ENCODE measurements at places on chromosomes 5 and 9.

- no peak for DNase-seq
Measured at GRCh38 chr5:80655231-80655774, 520 bp upstream of the DHFR start.

DNA sequence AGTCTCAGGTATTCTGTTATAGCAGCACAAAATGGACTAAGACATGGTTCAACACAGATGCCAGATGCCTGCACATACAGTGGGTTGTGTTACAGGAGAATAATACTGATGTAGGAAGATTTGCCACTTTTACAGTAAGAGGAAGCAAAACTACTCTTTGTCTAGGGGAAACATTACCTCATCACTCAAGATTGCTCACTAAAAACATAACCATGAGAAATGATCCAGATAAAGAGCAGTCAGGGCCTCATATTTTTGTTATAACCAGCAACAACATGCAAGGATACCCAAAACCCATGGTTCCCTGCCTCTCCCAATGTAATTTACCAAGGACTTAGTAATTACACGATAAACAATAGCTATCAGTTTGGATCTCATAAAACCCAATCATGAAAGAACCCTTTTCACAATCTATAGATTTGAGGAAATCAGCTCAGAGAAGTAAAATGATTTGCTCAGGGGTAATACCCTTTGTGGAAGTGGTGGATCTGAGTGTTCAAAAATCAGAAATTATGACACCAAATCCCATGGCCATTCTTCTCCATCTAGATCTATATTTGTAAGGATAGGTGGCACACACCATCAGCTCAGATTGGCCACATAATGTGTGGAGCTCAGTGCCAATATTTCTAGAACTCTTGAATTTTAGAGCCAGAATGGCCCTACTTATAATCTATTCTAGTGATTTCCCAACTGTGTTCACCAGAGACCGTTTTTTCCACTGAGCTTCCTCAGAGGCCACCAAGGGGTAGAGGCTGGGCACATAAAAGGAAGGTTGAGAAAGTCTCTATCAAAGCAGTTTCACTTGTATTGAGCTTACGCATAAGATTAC lies 27.8 kb downstream of the DPYSL3 start:
- DNase-seq: no peak

GRCh38 chr5:152170350-152170749 lies 234.7 kb downstream of the NMUR2 start:
- DNase-seq: no peak

DNA sequence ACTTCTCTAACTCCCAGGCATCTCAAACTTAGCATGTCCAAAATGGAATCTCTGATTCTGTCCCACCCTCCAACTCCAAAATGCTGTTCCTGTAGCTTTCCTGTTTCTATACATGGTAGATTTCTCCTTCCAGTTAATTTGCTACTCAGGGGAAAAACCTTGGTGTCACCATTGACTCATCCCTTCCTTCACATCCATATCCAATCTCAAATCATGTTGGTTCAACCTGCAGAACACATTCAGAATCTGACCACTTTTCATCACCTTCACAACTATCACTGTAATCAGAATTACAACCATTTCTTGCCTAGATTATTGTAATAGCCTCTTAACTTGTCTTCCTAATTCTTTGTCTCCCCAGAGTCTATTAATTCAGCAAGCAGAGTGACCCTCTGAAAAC lies 10.8 kb downstream of the RIOK2 start:
- no peak for DNase-seq

- DNase-seq: no peak
Measured at GRCh38 chr5:153276151-153276550, 214.3 kb upstream of the GRIA1 start.

DNA sequence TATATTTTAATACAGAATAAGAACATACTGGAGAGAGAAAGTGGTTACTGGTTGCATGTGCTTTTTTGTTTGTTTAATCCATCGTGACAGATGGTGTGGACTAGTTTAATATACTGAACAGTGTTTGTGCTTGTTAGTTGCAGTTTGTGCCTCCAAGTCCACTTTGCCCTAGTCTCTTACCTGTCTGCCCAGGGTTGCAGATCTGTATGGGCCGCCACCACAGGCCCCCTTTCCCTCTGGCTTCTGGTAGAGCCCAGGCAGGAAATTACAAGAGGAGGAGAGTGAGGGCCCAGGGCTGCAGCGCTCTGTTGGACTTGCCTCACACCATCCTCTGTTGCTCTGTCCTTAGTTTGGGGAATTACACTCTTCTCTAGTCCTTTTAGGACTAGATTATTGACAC lies 166.4 kb downstream of the KDM4C start:
- DNase-seq: no peak

DNA sequence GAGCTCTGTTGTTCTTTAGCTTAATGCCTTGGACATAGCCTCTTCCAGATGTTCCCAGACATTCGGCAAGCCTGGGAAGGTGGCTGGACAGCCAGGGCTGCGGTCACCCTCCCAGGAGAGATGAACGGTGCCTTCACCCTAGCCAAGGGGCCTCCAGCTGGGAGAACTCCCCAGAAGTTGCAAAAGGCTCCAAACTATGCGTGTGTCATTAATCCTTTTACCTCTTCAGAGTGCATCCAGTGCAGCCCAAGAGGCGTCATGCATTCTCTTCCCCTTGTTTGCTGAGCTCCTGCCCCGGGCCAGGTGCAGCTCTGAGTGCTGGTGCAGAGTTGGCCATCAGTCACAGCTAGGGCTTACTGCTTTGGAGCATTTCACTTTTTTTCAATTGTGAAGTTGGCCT lies 22.8 kb downstream of the HMCN2 start:
- DNase-seq: no peak

- no peak for DNase-seq
Measured at GRCh38 chr9:95940265-95940664, 64.8 kb downstream of the ERCC6L2 start.

DNA sequence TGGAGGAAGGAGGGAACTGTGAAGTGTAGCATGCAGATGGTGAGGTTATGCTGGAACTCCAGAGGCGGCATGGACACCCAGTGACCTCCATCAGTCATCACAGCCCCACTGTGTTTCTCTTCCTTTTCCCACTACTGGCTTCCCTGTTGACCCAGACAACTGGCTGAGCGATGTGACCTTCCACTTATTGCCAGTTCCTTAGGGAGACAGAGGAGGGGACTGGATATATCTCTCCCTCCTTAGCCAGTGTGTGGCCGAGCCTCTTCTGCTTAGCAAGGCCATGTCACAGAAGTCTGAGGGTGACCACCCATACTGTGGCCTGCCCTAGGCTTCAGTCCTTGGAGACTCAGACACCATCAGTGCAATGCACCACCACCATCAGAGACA lies 3.0 kb upstream of the PHYKPL start:
- no peak for DNase-seq

- DNase-seq: no peak
Measured at GRCh38 chr5:62506659-62507460, 71.8 kb upstream of the LRRC70 start.

DNA sequence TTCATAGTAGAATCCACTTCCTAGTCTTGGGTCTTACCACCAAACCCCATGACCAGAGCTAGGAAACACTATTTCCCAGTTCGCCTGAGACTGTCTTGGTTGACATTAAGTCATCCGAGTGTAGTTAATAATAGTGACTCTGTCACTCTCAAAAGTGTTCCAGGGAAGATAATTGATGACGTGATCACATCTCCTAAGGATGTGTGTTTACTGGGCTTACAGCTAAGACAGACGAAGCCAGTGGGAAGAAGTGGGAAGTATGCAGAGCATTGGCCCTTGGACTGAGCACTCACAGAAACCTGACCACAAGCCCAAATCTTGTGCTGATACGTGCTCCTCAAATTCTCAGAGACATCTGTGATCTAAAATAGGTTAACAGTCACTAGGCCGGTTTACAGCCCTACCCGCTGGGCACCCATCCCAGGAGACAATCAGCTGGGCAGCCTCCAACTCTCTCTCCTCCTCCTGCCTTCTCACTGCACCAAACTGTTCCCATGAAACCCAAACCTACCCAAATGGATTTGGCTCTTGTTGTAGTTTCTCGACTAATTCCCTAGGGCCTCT lies 316.6 kb downstream of the TLE1 start:
- DNase-seq: no peak

- no peak for DNase-seq
Measured at GRCh38 chr9:94945197-94946144, 219.0 kb downstream of the AOPEP start.

DNA sequence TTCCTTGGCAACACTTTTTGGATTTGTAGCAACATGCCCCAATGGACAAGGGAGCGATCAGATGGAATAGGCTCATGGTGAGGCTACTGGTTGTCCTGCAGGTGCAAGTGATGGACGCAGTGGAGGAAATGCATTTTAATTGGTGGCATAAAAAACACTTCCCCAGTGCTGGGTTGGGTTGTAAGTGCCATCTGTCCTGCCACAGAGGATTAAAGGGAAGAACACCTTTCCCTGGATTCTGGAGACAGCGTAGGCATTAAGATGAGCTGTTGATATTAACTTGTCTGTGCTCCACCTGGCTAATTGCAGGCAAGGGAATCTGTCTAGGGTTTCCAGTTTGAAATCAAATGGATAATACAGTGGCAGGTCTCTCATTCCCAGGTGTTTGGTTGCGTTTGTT lies 173.4 kb downstream of the ZNF462 start:
- no peak for DNase-seq

- DNase-seq: no peak
Measured at GRCh38 chr9:4306066-4306776, 6.4 kb upstream of the GLIS3 start.

- DNase-seq: no peak
Measured at GRCh38 chr9:115164511-115164974, 46.6 kb upstream of the TNC start.

DNA sequence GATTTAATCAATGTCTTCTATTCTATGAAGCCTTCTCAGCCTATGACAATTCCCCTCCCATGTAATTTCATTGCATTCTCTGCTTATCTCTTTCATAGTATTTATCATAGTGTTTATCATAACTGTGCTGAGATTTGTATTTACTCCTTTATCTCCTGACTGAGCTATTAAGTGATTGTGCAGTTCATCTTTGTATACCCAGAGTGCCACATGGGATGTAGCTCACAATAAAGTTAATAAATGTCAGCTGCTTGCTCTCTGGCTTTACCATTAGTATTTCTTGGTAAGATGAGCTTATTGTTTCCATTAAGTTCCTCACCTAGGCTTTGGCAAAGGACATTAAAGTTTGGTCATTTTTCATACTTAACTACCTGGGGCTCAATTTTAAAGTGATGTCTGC lies 275.1 kb upstream of the MPDZ start:
- no peak for DNase-seq

- DNase-seq: no peak
Measured at GRCh38 chr9:111300140-111300735, 29.8 kb downstream of the OR2K2 start.

DNA sequence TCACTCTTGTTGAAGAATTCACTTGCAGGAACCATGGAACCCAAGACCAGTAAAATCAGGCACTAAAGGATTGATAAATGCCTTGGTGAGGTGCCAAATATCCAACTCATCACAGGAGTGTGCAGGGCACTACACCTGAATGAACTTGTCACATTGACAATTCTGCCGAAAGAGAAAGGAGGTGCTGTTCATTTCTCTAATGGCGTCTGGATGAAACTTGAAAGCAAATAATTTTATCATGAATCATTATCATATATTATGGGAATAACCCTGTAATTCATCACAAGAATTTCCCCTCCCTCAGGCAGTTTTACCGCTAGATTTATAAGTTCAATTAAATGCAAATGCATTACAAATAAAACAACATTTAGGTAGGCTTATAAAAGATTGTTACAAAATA lies 360.0 kb downstream of the GLIS3 start:
- no peak for DNase-seq

DNA sequence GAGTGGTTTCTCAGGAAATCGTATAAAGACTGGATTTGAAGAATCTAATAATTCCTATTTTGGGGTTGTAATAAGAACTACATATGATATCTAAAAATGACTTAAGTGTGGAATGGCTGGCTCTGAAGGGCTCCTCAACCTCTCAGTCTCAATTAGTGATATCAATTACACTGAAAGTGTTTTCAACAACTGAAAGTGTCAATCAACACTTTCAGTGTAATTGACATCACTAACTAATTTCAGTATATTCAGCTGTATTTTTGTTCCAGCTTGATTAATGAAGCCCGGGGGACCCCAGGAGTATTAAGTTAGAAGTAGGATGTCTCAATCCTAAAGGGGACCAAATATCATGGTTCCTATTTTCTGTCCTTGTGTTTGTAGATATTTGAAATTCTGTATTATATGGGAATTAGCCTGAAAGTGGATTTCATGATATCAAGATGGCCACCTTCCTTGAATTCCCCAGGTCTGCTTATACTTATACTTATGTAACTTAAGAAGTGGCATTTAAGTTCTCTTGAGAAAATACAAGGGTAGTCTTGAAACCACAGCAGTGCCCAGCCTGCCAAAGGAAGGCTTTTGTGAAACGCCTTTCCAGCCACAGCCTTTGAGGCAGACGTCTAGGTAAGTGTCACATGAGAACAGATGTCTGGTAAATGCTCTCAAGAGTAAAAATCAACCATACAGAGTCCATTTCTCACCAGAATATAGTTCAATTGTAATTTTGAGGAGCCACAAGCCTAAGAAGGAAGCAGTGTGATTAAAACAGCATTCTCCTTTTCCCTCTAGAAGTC lies 4.6 kb downstream of the BASP1 start:
- DNase-seq: no peak

- DNase-seq: no peak
Measured at GRCh38 chr9:93226819-93227218, 42.9 kb downstream of the WNK2 start.

DNA sequence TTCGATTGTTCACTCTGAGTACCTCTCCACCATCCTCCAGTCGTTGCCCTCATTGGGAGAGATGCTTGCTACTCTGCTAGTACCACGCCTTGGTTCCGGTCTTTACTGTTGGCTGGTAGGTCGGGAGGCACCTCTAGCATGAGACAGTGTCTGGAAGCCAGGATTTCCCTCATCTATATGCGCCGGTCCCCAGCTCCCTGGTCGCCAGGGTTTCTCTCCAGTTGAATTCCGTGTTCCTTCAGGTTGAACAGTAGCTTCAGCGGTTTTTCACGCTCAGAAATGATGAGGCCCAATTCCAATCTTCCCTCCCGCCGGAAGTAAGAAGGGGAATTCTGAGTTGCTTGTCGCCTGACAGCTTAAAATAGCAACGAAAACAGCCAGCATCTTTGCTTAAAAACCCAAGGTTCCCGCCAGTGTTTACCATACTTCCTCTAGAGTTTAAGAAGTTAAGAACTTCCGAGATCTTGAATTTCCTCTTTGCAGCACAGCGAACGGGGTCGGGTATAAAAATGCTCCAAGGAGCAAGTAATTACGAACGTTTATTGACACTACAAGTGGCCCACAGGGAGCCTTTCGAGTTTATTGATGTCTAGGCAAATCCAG lies 1.3 kb upstream of the ST8SIA4 start:
- no peak for DNase-seq

- DNase-seq: no peak
Measured at GRCh38 chr5:168239325-168239724, 52.1 kb upstream of the WWC1 start.

DNA sequence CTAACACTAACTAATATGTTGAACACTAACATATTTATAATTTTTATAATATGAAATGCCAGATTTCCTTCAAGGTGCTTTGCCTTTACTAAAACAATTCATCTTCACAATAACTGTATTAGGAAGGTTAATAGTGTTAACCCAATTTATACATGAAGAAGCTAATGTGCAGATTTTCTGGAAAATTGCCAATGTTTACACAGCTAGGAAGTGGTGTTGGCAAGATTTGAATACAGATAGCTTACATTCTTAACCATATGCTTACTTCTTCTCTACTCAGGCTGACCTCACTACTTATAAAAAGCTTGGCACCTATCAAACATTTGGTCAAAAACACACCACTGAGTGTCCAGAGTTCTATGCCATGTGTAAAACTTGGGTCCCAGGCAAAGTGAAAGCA lies 445.4 kb upstream of the ITGA1 start:
- no peak for DNase-seq
